Effector memory CD8-positive, alpha-beta T cell (primary cell): ENCODE measurements at places on chromosomes 1 and 21.

DNA sequence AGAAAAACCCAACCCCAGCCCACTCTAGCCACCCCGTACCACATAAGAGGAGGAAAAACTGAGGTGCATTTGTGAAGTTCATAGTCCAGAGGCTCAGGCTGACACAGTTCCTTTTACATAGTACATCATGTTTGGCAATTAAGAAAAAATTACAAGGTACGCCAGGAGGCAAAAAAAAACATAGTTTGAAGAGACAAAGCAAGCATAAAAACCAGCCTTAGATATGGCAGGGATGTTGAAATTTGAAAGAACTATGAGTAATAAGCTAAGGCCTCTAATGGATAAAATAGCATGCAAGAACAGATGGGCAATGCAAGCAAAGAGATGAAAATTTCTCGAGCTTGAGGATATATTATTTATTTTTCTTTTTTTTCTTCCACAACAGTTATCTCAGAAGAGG is 31.9 kb downstream of the MIXL1 start:
- no peak overlapping the region for H3K27ac ChIP-seq
- DNase-seq: no peak
- H3K36me3 ChIP-seq: peaks cover 9% of the 10 kb centered on the region

DNA sequence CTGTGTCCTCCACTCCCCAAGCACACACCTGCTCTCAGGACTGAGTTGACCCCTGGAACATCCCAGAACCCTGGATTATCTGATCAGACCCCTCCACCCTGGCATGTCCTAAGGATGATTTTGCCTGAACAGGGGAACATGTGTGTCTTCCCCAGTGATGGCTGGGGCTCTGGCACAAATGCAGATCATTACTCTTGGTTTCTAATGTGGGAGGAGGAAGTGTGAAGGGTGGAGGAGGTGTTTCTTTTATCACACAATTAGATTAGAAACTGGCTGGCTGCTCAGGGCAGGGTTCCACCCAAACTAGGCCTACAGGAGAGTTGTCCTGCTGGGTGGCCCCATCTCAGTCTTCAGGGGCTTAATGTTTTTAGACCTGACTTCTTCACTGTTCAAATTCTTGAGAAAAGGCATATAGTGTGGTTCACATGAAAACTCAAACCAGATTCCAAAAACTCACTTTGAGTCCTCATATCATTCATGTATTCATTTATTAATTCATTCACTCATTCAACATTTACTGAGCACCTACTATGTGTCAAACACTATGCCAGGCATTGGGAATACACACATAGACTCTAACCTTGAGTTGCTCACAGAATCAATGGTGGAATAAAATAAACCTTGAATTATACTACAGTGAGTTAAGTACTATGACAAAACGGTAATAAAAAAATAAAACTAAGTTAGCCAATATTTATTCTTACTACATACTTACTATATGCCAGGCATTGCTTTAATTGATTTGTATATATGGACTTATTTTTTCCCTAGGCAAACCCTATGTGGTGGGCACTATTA is 221.8 kb upstream of the JUN start:
- peaks cover 40% of the 10 kb centered on the region for H3K4me1 ChIP-seq
- no peak for DNase-seq

DNA sequence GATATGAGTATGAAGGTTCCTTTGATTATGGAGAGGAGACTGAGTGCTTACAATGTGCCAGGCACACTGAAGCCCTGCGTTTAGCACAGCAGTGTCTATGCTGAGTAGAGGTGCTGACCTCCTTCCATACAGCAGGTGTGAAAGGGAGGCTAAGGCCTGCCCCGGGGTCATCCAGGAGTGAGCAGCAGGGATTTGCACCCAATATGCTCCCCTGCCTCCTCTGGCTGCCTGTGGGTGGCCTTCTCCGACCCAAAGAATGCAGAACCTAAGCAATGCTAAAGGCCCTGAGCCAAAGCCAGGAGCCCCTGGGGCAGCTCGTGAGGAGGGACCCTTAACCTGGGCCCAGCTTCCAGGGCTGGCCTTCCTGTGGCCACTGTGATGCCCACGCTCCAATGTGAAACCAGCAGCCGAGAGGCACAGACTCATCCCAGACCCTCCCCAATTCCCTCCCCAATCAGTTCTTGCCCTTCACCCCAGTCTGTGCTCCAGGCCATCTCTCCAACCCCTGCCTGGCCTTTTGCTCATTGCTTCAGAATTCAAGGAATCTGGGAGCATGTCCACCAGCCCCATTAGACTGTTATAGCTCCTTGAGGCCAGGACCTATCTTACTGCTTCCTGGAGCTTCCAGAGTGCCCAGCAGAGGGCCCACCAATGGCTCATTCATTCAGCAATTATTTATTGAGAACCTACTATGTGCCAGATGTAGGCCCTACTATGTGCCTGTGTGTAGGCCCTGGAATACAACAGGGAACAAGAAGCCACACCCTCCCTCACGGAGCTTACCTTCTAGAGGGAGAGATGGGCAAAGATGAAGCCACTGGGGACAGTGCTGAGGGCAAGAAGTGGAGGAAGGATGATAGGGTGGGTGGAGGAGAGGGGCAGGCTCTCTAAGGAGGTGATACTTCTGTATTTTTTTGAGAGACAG is 53.3 kb downstream of the TAS1R2 start:
- H3K27me3 ChIP-seq: peaks cover 38% of the 10 kb centered on the region
- no peak overlapping the region for H3K27ac ChIP-seq
- H3K4me1 ChIP-seq: no peaks in the 10 kb centered on the region
- H3K36me3 ChIP-seq: no peaks in the 10 kb centered on the region
- H3K4me3 ChIP-seq: no peak overlapping the region

GRCh38 chr1:153532181-153532580 is 3.6 kb downstream of the S100A6 start:
- peak overlapping the region; percentile 92 for H3K4me3 ChIP-seq
- peak overlapping the region; percentile 91 for H3K27ac ChIP-seq
- DNase-seq: peak; percentile 40
- peaks cover 49% of the 10 kb centered on the region for H3K36me3 ChIP-seq

DNA sequence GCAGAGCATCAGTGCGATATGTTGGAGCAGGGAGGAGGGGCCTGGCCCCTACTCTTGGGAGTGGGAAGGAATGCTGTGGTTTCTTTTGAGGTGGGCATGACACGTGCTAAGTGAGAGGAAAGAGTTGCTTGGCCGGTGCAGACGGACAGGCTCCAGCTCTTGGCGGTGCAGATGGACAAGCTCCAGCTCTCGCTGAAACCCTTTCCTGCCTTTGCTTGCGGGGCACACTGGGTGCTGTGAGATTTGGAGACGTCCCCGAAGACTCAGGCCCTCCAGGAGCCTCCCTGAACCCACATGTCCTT is 15.9 kb downstream of the PDXK start:
- H3K27me3 ChIP-seq: no peaks in the 10 kb centered on the region
- DNase-seq: no peak
- H3K4me3 ChIP-seq: no peak overlapping the region
- peaks cover 31% of the 10 kb centered on the region for H3K36me3 ChIP-seq
- H3K27ac ChIP-seq: no peak overlapping the region

DNA sequence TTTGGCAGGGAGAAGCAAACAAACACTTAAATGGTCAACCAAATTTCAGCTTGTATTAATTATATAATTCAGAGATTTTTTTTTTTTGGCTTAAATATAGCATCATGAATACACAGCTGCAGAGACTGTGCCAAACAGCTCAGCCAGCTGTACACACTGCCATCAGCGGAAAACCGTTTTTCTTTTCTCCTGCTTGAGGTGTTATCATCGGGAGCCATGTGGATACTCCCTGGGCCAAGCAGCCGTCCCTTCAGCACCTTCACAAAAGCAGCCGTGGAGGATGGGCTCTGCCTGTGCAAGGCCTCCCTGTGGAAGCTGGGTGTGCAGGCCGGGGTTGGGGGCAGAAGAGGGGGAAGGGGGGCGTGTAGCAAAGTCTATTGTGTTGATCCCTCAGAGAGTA is 85.0 kb downstream of the NUF2 start:
- no peak overlapping the region for H3K4me3 ChIP-seq
- H3K4me1 ChIP-seq: peaks cover 6% of the 10 kb centered on the region
- H3K36me3 ChIP-seq: no peaks in the 10 kb centered on the region
- DNase-seq: no peak
- peaks cover 23% of the 10 kb centered on the region for H3K27me3 ChIP-seq

GRCh38 chr1:185694081-185694480 is 40.1 kb upstream of the HMCN1 start:
- DNase-seq: no peak
- H3K27ac ChIP-seq: peak overlapping the region; percentile 88
- peak overlapping the region; percentile 78 for H3K4me3 ChIP-seq
- H3K27me3 ChIP-seq: peaks cover 23% of the 10 kb centered on the region
- no peaks in the 10 kb centered on the region for H3K36me3 ChIP-seq

DNA sequence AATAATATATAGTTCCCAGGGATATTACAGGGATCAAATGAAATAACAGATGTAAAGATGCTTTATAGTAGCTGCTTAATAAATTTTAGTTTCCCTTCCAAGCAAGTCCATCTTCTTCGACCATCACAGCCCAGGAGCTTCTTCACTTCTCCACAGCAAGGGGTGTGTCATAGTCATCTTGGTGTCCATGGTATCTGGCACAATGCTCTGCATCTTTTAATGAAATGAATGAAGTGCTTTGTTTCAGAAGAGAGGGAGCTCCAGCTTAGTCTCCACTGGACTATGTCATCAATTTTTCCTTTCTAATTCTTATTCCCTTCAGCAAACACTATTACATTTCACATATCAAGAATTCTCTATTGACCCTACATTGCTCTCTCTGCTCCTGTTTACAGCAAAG is 4.9 kb upstream of the MACF1 start:
- no peak overlapping the region for H3K27ac ChIP-seq
- peaks cover 6% of the 10 kb centered on the region for H3K36me3 ChIP-seq
- no peak overlapping the region for H3K4me3 ChIP-seq
- peaks cover 34% of the 10 kb centered on the region for H3K4me1 ChIP-seq
- no peaks in the 10 kb centered on the region for H3K27me3 ChIP-seq

DNA sequence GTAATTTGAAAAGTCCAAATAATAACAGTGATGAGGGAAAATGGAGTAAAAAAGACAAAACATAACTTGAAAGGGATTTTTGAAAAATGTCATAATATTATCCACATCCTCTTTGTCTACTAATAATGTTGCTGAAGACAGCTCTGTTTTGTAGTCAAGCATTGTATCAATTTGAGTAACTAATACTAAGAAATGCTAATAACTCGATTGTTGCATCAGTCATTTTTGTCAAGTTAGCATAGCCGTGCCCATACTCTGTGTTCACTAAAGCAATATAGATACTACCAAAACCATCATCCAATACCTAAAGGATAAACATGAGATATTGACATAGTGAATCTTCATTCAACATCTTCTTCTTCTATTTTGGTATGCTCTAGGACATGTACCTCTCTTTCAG is 17.3 kb downstream of the PDC start:
- no peaks in the 10 kb centered on the region for H3K4me1 ChIP-seq
- H3K27ac ChIP-seq: no peak overlapping the region
- H3K27me3 ChIP-seq: no peaks in the 10 kb centered on the region
- H3K4me3 ChIP-seq: no peak overlapping the region
- DNase-seq: no peak
